ENCODE measurements at places on chromosomes 12 and 14.

GRCh38 chr12:107525719-107526554 is 159.7 kb upstream of the PWP1 start:
- DNase-seq: no peak

- DNase-seq: no peak
Measured at GRCh38 chr12:26979733-26980132, 34.5 kb downstream of the TM7SF3 start.

DNA sequence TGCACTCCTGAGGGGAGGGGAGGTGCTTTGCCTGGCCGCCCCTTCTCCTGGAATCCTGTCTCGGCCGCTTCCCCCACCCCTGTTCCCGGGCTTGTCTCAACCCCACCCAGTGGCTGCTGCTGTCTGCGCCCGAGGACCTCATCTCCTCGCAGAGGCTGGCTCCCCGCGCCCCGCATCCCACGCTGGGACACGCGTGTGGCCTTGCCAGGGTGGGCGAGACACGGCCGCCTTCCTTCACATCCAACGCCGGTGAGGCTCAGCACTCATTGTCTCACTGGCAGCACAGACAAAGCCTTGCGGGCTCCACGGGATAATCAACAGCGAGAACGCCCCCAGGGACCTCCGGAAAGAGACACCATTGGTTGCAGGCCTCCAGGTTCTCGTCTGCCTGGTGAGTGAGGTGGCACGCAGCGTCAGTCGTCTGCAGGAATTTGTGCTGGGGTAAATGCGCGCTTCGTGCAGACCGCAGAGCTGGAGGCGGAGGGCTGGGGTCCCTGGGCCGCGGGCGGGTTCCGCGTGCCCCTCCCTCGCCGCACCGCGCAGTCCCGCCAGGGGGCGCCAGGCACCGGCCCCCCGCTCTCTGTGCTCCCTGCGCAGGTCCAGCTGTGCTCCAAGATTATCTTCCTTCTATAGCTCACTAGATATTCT is 26.8 kb downstream of the CCDC177 start:
- no peak for DNase-seq

- DNase-seq: no peak
Measured at GRCh38 chr14:64347748-64348147, 40.4 kb upstream of the MTHFD1 start.

DNA sequence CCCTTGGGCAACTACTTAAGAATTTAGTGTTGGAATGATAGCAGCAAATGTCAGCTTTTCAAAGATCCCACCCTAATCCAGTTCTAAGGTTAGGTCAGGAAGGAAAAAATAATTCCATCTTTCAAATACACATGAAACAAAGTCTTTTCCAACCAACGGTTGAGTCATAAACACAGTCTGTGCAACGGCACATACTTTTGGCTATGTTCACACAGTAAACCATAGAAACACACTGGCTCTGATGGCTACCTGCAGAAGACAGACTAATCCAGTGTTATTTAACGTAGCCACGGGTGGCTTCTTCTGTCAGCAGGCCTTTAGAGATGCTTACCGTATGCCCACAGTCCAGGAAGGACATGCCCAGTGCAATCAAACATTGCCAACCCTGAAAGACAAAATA is 35.7 kb downstream of the HIGD1C start:
- DNase-seq: no peak

- DNase-seq: no peak
Measured at GRCh38 chr12:113292091-113292490, 42.8 kb downstream of the SLC8B1 start.

DNA sequence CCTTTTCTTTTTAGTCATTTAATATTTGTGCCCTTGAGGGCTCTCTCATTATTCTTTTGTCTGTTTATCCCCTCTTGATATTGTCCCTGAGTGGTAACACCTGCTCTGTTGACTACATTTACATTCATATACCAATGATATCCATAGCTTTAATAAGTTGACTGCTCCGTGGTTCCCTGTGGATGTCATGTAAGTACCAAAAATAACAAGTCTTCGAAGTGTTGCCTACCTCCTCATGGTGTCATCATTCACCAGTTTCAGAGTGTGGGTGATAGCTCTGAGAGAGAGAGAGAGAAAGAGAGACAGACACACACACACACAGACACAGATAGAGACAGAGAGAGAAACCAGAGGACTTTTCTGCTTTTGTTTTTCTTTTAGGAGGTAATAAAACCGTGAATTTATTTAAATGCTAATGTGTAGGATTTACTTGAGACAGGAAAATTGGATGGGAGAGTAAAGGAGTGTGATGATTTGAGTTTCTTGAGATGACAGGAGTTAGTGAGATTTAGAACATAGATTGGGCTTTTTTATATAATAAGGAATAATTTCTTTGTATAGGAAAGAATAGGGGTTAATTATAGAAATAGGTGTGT is 52.2 kb downstream of the PAPOLA start:
- peak; percentile 71 for DNase-seq

GRCh38 chr14:94494085-94494484 is 15.2 kb downstream of the SERPINA12 start:
- no peak for DNase-seq

GRCh38 chr14:97057238-97058073 is 260.3 kb downstream of the VRK1 start:
- DNase-seq: no peak

Data from NCI-H510A treated with DMSO at 0.1 percent for 48 hours (cell line).